Glomerular endothelial cell (primary cell): ENCODE measurements at places on chromosomes 12 and 14. TPM values are rescaled to one million over a fixed set of nuclear protein-coding genes. Genes with fewer than 3 reads are reported as not detected.

The ARL1 gene
- 58.0 and 74.0 TPM in 2 replicates for total RNA-seq

The KLHL33 gene
- total RNA-seq: not detected in 2 replicates

The KCNJ8 gene
- total RNA-seq: 0.10 and 0.41 TPM in 2 replicates

The C12orf50 gene
- total RNA-seq: 0.12 TPM in 1 of 2 replicates, not detected in the other

The HELB gene
- total RNA-seq: 1.5 and 2.7 TPM in 2 replicates

The ERP27 gene
- total RNA-seq: not detected in 2 replicates

DNA sequence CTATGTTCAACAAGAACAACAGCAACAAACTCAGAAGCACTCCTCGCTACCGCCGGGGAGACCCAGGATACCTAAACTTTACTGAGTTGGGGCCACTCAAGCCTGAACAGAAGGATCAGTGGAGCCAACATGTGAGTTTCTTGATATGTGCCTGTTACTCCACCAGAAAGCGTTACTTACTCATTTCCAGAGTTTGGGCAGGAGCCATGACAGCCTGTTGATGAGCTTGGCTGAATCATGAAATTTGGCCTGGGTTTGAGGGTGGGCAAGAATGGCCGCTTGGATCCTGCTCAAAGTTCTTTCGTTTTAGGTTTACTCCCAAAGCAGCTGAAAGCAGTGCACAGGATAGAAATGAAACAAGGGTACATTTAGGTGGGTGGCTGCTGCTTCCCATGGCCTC is 12.0 kb upstream of the GALNT6 start:
- DNase-seq: no peak

DNA sequence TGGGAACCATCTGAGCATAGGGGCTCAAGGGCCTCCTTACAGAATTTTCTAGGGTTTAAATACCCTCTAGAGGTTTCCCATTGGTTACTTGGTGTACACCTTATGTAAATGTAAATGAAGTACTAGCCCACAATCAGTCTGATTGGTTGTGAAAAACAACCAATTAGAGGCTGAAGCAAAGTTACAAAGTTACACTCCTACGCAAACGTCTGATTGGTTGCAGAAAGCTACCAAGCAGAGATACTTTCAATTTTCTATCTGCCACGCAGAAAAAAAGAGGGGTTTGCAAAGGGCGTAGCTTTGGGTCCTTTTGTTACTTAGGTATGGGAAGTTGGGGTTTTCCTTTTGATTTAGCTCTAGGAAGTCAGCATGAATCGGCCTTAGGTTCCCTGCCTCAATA is 1.8 kb upstream of the TMEM19 start:
- DNase-seq: no peak

GRCh38 chr12:13005649-13006048 is 5.6 kb upstream of the HEBP1 start:
- no peak for DNase-seq

DNA sequence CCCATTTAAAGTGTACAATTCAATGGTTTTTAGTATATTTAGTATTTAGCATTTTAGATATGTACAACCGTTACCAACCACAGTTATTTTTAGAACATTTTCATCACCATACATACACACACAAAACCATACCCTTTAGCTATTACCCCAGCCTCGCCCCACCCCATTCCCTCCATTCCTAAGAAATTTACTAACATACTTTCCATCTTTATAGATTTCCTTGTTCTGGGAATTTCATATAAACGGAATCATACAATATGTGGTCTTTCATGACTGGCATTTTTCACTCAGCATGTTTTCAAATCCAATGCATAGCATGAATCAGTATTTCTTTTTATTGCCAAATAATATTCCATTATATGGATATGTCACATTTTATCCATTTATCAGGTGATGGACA is 101.5 kb downstream of the TAOK3 start:
- DNase-seq: no peak

DNA sequence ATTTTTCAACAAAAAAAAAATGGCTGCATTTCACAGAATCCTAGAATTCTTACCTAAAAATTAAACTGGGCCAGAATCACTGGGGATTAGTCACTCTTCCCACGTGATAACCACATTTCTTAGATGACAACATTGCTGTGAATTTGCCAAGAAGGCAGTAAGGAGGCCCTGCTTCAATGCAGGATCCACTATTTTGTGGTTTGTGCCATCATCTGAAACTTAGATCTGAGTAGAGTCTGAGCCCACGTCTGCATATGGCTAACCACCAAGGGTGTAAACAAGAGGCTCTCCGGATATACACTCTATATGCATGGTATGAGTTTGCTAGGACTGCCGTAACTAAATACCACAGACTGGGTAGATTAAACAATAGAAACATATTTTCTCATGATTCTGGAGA is 24.4 kb upstream of the TBX5 start:
- no peak for DNase-seq

- no peak for DNase-seq
Measured at GRCh38 chr12:84046859-84047258, 865.7 kb downstream of the SLC6A15 start.

GRCh38 chr14:98984719-98985041 is 287.3 kb downstream of the BCL11B start:
- DNase-seq: no peak

DNA sequence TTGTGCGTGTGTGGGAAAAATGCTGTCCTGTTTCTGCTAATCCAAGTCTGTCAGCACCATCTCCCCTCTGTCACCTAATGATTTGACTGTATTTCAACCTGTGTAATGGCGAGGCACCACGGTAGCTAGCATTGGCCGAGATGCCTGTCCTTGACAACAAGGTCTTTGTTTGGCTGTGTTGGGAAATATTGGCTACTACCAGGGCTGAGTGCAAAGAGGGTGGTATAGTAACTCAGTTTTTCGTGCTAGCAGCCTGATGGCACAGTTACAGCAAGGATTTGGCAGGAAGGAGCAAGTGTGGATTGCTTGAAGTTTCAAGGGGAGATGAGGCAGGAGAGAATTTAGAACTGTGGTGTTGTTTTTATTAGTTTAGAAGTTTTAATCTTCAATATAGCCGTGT is 440.3 kb upstream of the RGS6 start:
- no peak for DNase-seq

- no peak for DNase-seq
Measured at GRCh38 chr12:23770202-23770938, 179.1 kb downstream of the SOX5 start.

GRCh38 chr12:75805320-75805719 is 226.3 kb downstream of the PHLDA1 start:
- DNase-seq: no peak
